ENCODE measurements at places on chromosomes 12 and 14.

- no peak for DNase-seq
Measured at GRCh38 chr12:119176267-119177055, 2.3 kb upstream of the HSPB8 start.

DNA sequence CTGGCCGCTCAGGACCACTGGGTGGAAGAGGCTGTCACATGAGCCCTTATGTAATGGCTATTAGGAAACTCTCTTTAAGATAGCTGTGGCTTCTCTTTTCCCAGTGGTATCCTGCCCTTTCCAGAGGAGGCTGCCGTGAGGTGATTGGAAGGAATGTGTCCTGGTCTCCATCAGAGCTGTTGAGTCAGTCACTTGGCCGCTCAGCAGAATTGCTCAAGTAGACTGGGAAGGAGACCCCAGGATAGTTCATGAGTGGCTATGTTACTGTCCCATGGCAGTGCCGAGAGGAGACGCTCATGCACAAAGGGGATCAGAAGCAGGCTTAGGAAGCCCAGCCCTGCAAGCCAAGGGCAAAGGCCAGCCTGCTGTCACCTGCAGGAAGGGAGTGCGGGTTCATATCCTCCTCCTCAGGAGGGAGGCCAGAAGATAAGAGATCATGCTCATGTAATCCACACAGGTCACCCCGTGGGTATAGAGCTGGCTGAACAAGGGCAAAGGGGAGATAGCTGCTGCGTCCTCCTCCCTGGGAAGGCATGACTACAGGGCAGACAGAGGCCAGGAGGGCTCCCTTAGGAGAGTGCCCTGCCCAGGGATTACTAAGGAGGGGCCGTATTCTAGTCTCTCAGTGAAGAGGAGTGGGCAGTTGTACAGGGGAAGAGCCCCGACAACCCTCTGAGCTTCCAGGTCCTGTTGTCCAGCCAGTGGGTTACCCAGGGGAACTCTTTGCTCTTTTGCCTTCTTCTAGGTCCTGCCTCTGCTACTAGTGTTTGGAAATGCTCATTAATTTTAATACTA lies 137.0 kb upstream of the MAX start:
- DNase-seq = no peak

GRCh38 chr12:50991291-50991690 lies 34.9 kb downstream of the SLC11A2 start:
- no peak for DNase-seq

DNA sequence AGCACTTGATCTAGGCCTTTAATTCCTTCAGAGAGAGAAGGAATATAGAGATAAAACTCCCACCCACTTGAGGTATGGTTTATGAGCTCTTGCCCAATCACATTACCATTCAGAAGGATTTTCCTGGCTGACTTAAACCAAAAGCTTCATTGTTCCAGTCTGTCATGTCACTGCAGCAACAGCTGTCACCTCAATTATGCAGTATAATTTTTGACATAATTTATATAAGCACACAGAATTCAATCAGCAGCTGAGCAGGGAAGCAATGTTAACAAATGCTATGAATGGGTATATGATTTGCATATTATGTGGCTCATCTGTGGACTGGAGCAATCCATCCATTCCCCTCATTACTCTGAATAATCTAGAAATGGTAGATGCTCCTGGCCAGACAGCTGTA lies 40.3 kb downstream of the CBX5 start:
- DNase-seq = peak; percentile 89

DNA sequence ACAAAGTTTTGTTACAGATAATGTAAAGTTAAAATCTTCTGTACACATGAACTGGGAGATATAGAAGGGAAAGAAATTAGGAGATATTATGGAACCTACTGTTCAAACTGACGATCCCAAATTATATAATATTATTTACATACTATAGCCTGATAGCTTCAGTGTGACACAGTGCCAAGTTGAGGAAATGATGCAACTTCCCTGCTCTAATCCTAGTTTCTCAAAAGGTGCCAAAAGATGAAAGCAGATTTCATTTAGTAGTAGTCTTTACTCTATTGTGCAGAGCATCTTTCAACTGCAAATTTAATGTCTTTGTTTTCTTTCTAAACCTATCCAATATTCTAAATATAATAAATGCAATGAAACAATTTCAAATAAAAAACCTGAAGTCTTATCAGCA lies 46.9 kb downstream of the COCH start:
- no peak for DNase-seq

DNA sequence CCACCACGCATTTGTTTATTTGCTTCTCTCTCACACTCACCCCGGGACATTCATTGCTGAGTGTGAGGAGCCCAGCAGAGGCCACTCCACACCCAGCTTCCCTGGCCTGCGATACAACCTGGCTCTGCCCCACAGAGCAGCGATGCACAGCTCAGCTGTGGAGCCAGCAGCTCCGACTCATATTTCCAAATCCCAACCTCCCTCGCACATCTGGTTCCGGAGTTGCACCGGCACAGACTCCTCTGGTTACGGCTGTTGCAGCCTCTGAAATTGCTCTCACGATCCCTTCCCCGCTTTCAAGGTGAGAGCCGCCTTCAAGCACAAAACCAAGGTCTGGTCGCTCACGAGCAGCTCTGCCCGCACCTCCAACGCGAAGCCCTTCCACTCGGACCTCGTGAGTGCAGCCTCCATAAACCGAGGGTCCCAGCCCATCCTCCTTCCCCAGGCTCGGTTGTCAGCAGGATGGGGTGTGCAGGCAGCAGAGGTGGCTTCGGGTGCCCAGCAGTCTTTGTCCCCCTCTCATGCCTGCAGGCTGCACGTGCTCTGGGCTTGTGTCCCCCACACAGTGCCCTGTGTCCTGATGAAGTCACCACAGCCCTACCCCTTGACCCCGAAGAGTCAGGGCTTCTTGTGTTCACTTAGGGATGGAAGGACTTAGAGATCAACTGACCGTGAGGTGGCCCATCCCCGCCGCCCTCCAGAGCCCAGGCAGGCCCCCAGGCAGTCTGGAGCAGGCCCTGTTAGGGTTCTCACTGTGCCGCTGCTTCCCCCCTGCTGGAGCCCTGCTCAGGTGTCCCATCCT lies 184.3 kb downstream of the ADGRD1 start:
- peak; percentile 79 for DNase-seq

- no peak for DNase-seq
Measured at GRCh38 chr14:60760209-60760608, 25.6 kb downstream of the MNAT1 start.

DNA sequence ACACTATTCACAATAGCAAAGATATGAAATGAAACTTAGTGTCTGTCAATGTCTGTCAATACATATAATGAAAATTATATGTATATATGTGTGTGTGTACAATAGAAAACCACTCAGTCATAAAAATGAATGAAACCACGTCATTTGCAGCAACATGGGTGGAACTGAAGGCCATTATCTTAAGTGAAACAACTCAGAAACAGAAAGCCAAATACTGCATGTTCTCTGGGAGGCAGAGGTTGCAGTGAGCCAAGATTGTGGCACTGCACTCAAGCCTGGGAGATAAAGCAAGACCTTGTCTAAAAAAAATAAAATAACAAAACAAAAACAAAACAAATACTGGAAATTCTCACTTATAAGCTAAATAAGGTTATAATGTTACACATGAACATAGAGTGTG lies 16.7 kb upstream of the E2F7 start:
- no peak for DNase-seq

GRCh38 chr14:21724090-21724973 lies 50.7 kb upstream of the OR4E1 start:
- DNase-seq = no peak

- no peak for DNase-seq
Measured at GRCh38 chr12:42977451-42978230, 388.1 kb upstream of the PRICKLE1 start.

DNA sequence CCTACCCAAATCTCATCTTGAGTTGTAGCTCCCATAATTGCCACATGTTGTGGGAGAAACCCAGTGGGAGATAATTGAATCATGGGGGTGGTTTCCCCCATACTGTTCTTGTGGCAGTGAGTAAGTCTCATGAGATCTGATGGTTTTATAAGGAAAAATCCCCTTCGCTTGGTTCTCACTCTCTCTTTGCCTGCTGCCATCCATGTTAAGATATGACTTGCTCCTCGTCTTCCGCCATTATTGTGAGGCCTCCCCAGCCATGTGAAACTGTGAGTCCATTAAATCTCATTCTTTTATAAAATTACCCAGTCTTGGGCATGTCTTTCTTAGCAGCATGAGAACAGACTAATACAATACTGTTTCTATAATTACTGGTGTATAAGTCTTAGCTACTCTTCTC lies 6.5 kb upstream of the BCAT1 start:
- no peak for DNase-seq

GRCh38 chr12:981961-982360 lies 9.1 kb upstream of the ERC1 start:
- DNase-seq = no peak

- DNase-seq = no peak
Measured at GRCh38 chr14:75395862-75396261, 32.0 kb upstream of the JDP2 start.

- DNase-seq = no peak
Measured at GRCh38 chr12:1912580-1913376, 5.7 kb downstream of the CACNA2D4 start.

GRCh38 chr14:52111583-52111982 lies 42.7 kb upstream of the NID2 start:
- DNase-seq = no peak

- DNase-seq = no peak
Measured at GRCh38 chr12:28239918-28240317, 49.7 kb downstream of the CCDC91 start.

GRCh38 chr12:14416658-14417057 lies 51.2 kb downstream of the ATF7IP start:
- peak; percentile 35 for DNase-seq

All from NCI-H526 (cell line).